ENCODE measurements at places on chromosomes 2 and 18.

DNA sequence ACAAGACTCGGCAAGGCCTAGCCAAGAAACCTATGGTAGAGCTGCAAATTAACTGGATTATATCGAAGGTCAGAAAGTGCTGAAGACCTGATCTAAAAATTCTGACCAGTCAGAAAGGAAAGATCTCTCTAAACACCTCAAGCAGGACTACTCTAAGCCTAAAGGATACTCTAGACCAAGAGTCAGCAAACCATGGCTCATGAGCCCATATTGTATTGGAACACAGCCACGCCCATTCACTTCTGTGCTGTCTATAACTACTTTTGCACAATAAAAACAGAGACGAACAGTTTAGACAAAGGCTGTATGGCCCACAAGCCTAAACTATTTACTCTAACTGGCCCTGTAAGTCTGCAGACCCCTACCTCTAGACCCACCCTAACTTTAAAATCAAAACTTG, 18.7 kb downstream of the RTN4 start:
- DNase-seq, result no peak

GRCh38 chr18:74622072-74622471, 24.4 kb downstream of the ZNF407 start:
- no peak for DNase-seq

- no peak for DNase-seq
These were observed 63.2 kb upstream of the NPAS2 start for GRCh38 chr2:100756704-100757103.

DNA sequence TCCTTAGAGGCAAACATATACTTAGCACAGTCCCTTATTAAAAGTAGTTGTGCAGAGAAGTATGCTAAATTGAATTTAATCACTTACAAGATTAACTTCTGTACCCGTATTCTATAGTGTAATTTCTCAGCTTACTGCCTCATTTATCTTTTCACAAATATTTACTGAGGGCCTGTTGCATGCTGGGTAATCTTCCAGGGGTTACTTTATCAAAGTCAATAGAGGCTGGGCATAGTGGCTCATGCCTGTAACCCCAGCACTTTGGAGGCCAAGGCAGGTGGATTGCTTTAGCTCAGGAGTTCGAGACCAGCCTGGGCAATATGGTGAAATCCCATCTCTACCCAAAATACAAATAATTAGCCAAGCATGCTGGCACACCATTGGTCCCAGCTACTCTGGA, 111.7 kb upstream of the RAB27B start:
- no peak for DNase-seq

DNA sequence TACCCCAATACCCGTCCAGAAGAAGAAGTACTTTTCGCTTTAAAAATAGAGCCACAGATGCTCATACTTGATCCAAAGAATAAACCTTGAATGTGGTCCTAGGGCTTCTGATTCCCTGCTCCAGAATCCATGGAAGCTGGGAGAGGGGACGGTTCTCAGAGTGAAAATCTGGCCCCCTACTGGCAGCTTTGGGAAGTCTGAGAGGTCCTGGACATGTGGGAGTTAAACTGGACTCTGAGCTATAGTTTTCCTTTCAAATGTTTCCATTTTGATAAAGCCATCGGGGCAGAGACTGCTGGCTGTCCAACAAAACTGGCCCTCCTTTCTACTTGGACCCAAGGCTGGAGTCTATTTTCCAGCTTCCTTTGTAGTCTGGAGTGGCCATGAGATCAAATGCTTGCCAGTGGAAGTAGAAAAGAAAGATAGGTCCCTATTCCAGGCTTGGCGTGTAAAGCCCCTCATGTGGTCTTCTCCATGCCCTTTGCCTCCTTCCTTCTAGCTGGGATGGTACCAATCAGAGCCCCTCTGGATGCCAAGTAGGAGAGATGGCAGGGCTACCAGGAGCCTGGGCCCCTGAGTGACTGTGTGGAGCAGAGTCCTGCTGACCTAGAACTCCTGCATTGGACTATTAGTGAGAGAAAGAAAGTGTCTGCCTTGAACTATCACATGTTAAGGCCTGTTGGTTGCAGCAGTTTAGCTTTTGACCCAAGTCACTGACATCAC, 37.7 kb upstream of the TBC1D8 start:
- DNase-seq, result no peak

GRCh38 chr2:4973973-4974372, 718.2 kb upstream of the SOX11 start:
- DNase-seq, result no peak

GRCh38 chr18:22709288-22710060, 223.7 kb upstream of the RBBP8 start:
- DNase-seq, result no peak

DNA sequence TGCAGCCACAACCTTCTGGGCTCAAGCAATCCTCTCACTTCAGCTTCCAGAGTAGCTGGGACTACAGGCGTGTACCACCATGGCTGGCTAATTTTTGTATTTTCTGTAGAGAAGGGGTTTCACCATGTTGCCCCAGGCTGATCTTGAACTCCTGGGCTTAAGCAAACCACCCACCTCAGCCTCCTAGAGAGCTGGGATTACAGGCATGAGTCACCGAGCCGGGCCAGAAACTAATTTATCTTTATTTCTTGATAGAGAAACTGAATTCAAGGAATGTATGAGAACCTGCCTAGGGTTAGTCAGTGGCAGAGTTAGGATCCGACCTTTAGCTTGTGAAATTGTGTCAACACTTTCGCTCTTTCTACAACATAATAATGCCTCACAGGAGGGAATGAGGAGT, 19.3 kb upstream of the ITGAV start:
- DNase-seq, result no peak
